CD4-positive, alpha-beta T cell treated with Interleukin-17A for 1 hour (primary cell): ENCODE measurements at places on chromosomes 7 and 10.

DNA sequence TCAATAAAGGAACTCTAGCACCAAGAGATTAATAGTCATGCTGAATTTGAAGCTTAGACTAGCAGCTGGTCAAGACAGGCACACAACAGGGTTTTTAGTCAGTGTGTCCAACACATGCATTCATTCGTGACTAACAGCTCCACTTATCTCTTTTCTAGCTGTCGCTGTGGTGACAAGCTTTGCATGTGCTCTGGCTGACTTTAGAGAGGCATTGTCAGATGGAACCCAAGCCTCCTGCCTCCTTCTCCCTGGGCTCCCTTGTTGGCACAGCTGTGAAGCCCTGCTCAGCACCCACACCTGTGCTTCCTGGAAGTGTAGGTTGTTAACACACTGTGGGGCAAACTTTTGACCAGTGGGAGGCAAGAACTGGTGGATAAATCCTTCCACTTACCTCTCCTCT is 9.8 kb upstream of the AGK start:
- no peak for DNase-seq

GRCh38 chr7:15839416-15840100 is 153.1 kb upstream of the MEOX2 start:
- no peak for DNase-seq

DNA sequence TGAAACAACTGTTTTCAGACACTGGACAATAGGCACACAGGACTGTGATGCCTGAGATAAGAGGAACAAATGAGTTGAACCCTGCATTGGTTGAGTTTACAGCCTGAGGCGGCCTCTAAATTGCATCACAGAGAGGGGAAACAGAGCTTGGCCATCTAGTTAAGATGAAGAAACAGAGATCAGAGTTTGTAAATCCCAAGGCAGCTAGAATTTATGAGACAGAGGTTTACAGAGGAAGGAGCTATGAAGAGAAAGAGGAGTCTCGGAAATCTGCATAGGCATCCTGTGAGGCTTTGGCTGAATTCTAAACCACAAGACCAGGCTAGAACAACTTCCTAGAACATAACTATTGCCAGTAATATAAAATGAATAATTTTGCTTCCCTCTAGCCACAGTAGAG is 41.0 kb upstream of the OIT3 start:
- no peak for DNase-seq

- no peak for DNase-seq
Measured at GRCh38 chr7:333393-333764, 43.4 kb downstream of the FOXL3 start.

GRCh38 chr10:154348-154747 is 19.1 kb downstream of the ZMYND11 start:
- DNase-seq, result no peak
